Amniotic stem cell (primary cell): ENCODE measurements at places on chromosomes 7 and 10.

GRCh38 chr7:44727158-44727936 is 21.3 kb upstream of the ZMIZ2 start:
- no peak for DNase-seq

- no peak for DNase-seq
Observed at GRCh38 chr10:111116211-111116610, 39.4 kb downstream of the ADRA2A start.

DNA sequence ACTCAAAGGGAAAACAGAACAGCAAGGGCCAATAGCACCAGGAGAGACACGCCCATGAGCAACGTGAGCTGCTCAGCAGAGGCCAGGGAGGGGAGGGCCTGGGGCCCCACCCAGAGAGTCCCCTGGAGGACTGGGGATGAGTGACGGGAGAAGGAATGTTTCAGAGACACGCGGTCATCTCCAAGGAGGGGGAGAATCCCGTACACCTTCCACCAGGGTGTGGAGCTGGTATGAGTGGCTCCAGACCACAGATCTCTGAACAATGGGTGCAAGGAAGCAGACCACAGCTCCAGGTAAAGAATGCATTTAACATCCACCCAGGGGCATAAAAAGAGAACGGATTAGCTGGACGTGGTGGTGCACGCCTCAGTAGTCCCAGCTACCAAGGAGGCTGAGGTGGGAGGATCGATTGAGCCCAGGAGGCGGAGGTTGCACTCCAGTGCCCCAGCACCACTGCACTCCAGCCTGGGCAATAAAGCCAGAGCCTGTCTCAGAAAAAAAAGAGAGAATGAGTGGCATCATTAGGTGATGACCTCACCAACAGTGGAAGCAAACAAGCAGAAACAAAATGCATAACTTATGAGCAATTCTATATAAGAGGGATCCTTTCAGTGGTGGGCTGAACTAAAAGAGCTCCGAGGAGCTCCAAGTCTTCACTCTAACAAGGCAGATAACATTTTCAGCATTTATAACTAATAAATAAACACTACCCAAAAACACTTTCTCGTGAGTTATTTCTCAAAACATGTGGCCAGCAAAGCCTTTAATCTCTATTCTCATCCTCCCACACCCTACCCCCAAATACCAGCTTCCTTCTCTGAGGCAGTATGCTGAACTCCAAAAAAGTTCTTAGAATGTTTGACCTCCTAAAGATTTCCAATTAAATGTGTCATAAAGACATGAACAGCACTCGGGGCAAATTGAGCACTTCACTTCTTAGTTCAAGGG is 12.5 kb downstream of the PSAP start:
- DNase-seq, result peak; percentile 14

DNA sequence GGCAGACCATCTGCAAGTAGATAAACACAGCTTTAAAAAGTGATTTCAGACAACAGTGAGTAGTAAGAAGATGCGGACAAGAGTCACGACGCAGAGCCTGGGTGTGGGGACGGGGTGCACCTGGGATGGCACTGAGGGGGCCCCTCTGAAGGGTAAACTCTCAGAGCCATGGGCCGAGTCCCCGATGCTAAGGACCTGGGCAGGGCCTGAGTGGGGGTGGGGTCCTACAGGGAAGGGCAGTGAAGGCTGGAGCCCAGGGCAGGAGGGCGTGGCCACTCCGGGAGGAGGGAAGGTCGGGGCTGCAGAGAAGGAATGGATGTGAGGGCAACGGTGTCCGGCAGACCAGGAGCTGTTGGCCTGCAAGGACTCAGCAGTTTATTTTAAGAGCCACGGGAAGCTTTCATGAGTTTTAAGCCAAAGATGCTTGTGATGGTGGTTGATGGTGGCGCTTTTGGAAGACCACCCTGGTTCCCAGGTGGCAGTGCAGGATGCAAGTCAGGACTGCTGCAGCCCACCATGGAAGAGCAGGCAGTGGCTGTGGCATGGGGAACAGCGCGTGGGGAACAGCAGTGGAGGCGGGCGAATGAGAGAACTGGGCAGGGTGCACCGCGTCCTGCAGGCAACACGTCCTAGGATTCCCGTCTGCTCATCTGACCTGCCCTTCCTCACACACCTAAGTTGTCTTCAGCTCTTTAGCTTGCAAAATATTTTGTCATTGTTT is 296.8 kb downstream of the DNAJB6 start:
- no peak for DNase-seq

DNA sequence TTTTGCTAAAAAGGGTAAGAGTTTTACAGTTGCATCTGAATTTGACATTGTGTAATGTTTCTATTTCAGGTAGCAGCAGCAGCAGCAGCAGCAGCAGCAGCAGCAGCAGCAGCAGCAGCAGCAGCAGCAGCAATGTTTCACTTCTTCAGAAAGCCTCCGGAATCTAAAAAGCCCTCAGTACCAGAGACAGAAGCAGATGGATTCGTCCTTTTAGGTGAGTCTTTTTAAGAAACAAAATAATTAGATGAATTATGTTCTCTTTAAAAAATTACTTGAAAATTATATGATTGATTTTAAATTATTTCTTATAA is 32.6 kb downstream of the UMAD1 start:
- DNase-seq, result no peak

- DNase-seq, result no peak
Observed at GRCh38 chr7:6026011-6026819, 5.0 kb upstream of the ANKRD61 start.

DNA sequence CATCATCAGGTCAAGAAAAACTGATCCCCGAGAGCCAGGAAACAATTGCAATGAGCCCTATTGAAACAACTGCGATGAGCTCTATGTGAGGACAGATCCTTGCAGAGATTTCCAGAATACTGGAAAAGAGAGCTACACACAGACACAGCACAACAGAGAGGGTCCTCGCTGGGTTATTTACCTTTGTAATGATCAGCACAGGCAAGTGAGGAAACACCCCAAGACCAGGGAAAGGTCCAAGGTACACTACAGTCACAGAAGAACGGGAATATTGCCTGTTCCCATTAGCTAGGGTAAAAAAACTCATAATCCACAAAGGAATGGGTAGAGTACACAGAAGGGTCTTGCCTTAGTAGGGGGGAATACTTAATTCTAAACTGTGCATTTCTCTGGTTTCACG is 152.7 kb downstream of the ZNF438 start:
- no peak for DNase-seq

DNA sequence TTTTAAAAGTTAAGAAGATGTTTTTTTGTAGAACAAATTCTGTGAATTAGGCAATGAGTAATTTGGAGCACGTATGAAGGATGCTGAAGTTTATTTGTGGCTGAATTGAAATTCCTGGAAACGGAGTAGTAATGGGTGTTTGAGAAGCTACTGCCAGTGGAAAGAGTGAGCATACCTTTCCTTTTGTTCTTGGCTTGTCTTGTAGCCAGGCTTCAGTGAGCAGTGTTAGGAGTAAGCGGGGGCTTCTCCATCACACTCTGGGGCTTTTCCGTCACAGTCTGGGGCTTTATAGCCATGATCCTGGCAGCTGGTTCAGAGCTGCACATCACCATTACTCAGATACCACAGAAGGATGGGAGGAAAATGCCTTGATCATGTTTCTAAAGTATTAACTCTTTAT is 32.3 kb downstream of the GARS1 start:
- no peak for DNase-seq

- no peak for DNase-seq
Observed at GRCh38 chr7:80463272-80463920, 48.5 kb downstream of the GNAT3 start.

DNA sequence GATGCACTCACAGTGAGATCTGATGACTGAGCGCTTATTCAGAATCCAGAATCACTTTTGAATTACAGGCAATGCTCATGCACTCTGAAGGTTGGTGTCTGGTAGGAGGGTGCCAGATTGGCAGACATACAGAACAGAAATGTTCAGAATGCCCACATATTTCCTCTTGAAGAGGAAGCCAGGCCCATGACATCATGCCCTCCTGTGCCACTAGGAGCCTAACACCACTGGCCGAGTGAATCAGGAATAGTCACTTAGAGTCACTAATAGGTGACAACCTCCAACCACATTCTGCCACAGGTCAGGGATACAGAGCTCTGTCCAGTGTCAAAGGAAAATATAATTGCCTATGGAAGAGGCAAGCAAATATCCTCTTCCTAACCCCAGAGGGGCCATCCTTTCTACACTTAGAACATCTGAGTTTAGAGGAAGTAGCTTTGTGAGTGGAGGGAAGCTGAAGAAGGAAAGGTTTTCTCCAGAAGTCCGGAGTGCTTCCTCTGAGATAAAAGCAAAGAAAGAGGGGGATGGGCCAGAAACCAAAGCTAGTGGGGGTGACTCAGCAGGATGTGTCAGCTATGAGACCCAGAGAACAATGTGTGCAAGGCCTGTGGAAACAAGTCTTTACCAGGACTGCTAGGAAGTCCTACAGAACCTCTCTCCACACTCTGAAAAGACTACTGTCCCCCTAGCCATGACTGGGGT is 838.8 kb downstream of the GRID1 start:
- DNase-seq, result no peak

GRCh38 chr7:122302761-122303530 is 1.6 kb downstream of the FEZF1 start:
- no peak for DNase-seq

- peak; percentile 47 for DNase-seq
Observed at GRCh38 chr10:50622706-50623662, 772 bp downstream of the SGMS1 start.

DNA sequence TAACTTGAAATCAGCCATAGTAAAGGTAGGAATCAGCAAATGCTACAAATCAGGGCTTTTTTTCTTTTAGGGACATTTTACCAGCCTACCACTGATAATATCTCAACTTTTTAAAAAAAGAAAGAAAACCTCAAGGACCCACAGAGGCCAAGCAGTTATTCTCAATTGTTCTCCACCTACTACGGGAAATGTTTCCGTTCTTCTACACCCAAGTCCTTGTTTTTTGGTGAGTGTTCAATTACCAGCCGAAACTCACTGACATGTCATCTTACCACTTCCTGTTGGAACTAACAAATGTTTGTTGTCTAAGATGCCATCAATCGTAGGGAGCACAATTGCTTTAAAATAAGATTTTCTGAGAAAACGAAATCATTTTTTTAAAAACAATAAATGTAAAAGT is 50.2 kb upstream of the CDK1 start:
- no peak for DNase-seq

- no peak for DNase-seq
Observed at GRCh38 chr7:157564517-157565177, 227.8 kb downstream of the DNAJB6 start.

DNA sequence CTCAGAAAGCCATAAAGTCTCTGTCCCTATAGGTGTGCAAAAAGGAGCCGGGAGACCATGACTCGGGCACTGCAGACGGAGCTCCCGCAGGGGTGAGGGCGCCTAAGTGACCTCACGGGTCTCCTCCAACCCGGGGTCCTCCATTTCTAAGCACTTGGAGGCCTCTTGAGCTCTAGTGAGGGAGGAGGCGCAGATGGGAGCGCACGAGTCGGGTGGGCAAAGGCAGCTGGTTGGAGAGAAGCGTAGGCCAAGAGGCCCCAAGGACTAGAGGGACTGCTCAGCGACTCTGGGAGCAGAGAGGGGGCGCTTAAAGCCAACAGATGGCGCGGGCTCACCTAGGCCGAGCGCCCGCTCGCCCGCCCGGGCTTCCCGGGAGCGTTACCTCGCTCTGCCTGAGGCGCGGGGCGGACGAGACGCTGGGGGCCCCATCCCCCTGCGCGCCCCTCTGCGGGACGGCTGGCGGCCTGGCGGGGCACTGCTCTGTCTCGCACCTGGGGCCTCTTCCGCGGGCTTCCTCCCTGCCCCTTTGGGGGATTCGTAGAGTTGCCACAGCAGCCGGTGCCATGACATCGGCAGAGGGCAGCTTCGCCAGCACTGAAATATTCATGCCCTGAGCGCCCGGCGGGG is 523 bp upstream of the CDH23 start:
- DNase-seq, result no peak

- no peak for DNase-seq
Observed at GRCh38 chr7:361680-362401, 71.9 kb downstream of the FOXL3 start.

- peak; percentile 12 for DNase-seq
Observed at GRCh38 chr10:124180947-124181549, 87.7 kb upstream of the CHST15 start.

- DNase-seq, result no peak
Observed at GRCh38 chr7:45187946-45188411, 30.4 kb downstream of the RAMP3 start.

GRCh38 chr7:29565982-29566746 is 2.5 kb downstream of the PRR15 start:
- DNase-seq, result no peak

DNA sequence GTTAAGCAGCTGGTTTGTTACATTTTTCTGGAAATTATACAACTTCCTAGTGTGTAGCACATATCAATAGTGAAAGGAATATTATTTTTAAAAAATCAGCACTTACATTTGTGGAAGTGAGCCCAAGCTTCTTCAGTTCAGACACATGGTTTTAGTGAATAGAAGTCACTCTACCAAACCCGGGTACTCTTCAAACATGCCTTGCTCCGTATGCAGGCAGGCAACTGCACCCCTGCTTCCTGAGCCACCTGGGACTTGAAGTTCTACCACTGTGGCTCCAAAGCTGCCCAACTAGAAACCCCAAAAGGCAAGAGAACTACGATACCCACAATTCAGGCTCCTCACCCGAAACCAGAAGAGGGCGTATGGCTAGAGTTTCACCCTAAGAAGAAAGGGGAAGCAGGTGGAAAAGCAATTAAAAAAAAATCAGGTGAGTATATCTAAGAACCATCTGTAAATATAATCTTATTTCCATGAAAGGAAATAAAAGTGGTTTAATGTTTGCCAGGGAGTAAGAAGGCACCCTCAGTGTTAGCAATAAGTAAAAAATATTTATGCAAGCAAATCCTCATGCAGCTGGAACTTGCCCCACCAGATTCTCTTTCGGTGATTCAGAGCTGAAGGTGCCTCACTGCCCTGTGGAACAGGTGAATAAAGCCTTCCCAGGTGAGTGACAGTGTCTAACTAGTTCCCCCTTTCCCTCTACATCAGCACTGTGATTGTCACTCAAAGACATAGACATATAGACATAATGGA is at the start of gene MACC1:
Gene MACC1 (minus strand): TSS at position 192 of the 756 bp plus-strand sequence. CDS start 55,522 bp downstream, outside the sequence.
- no peak for DNase-seq

- no peak for DNase-seq
Observed at GRCh38 chr7:1493571-1493970, 10.6 kb downstream of the INTS1 start.

DNA sequence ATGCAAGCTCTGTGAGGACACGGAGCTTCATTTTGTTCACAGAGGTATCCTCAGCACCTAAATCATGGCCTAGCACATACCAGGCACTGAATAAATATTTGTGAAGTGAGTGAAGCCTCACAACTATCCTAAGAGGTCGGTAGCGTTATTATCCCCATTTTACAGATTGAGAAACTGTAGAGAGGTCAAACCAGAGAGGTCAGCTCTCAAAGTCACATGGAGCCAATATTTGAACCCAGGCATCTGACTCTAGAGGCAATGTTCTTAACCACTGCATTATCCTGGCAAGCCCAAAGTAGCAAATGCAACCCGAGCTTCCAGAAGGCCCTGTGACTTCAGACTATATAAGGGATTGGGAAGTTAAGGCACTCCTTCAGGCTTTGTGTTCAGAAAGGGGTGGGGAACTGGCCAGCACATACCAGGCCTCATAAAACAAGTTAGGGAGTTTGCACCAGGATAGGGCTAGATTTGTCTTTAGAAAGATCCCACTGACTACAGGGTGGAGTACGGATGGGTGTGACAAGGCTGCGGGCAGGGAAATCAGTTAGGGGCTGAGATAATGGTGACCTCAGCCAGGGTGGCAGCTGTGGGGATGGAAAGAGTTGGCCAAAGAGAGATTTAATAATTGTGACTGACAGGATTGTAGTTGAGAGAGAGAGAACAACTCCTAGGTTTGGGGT is 101.4 kb downstream of the TBXAS1 start:
- DNase-seq, result no peak
